ENCODE measurements at places on chromosomes 12 and 14.

GRCh38 chr12:40344312-40344711 lies 119.5 kb downstream of the LRRK2 start:
- no peak for DNase-seq

- no peak for DNase-seq
These were observed 10.6 kb downstream of the BBS10 start for GRCh38 chr12:76337583-76337982.

DNA sequence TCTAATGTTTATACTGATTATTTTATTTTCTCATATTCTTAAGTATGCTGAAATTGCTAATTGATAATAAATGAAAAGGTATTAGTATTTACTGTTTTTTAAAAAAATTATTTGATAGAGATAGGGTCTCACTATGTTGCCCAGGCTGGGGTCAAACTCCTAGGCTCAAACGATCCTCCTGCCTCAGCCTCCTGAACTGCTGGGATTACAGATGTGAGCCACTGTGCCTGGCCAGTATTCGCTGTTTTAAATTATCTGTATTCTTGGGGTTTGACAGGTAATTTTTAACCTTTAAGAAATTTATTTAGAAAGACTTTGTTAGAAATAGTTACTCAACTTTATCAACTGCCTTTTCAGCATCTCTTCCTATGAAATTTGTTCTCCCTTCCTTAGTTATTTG lies 32.2 kb downstream of the RAN start:
- DNase-seq = no peak

DNA sequence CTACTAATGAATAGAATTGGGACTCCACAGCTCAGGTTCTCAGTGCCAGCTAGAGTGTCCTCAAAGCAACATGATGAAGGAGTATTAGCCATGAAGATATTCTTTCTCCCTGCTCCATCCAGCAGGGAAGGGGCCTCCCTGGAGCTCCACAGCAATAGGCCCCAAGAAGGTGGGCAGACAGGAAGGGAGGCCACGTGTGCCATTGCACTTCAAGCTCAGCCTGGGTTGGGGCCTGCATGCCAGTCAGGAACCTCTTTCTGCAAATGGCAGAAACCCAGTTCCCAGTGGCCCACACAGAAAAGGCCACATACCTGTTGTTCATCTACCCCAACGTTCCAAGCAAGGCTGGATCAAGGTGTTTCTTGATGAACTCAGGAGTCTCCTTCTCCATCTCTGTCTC lies 357.5 kb upstream of the SFSWAP start:
- DNase-seq = no peak

GRCh38 chr12:97024393-97024792 lies 117.3 kb downstream of the NEDD1 start:
- DNase-seq = no peak

DNA sequence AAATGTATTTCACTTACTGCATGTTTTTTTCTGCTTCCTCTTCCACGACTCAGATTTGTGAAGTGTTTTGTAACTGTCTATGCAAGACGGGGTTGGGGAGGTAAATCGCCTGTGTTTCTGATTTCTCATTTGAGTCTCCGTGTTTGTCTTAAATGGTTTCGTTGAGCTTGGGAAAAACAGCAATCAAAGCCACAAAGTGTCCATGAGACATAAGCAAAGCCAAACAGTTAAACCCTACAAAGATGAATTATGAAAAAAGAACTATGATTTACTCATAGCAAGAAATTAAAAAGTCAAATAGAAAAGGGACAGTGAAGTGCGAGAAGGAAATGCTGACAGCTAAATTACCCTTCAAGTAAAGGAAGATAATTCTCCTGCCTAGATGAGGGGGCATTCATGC lies 164.3 kb upstream of the TMPO start:
- no peak for DNase-seq

GRCh38 chr14:101236496-101237251 lies 324.6 kb upstream of the DIO3 start:
- no peak for DNase-seq

- DNase-seq = no peak
These were observed 525 bp downstream of the ATP5F1B start for GRCh38 chr12:56645201-56645716.

DNA sequence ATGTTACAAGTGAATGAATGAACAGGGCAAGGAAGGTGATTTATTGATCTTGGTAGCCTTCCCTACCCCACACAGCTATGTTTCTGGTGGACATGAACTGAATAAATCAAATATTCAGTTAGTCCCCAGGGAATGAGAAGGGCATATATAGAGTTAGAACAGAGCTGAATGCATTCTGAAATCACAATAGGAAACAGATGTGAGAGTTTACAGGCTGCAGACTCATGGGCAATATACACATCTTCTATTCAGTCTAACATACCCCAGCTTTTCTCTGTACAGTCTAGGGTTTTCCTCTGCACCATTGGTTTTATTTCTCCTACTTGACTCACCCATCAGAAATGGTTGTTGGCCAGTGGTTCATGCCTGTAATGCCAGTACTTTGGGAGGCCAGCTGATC lies 7.3 kb upstream of the STX2 start:
- DNase-seq = no peak

DNA sequence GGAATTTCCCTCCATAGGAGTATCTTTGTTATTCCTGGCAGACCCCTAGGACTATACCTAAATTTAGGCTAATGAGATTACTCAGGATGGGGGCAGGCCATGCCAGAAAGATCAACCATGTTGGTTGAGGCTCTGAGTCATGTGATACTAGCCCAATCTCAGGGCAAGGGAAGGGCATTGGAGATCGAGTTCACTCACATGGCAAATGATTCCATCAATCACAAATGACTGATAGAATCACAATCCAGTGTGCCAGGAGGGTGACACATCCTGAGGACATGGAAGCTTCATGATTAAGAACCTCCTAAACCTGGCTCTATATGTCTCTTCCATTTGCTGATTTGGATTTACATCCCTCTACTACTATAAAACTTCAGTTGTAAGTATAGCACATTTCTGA lies 182.3 kb downstream of the NTF3 start:
- DNase-seq = no peak

GRCh38 chr12:3097186-3097804 lies 20.1 kb downstream of the TSPAN9 start:
- DNase-seq = no peak

DNA sequence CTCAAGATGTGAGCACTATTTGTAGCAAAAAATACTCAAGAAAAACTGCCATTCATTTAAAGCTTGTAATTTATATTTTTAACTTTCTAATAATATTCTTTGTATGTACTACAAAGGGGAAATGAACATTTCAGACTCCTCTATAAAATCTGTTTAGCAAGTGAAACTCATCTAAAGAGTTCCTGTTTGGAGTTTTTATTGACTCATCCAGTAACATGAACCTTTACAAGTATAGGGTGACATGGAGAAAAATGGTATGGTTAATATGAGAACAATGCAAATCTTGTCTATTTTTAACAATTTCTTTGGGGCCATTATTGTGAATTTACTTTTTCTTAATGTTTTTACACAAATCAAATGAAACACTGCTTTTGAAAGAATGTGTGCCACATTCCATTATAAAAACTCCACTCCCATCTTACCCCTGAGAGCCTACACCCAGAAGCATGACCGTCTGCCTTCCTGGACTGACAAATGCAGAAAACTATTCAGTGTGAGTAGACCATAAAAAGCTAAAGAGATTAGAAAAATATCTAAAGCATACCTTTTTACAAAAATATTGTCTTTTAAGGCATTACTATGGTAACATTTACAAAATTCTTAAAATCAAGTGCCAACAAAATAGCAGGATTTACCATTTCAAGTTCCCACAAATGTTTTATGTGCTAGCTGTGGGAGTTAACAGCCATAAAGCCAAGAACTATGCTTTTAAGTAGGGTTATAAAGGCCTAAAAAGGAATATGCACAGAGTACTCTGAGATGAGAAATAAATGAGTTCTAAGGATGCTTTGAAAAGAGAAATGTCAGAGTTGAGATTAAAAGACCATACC lies 144.0 kb downstream of the ADAMTS20 start:
- DNase-seq = no peak

DNA sequence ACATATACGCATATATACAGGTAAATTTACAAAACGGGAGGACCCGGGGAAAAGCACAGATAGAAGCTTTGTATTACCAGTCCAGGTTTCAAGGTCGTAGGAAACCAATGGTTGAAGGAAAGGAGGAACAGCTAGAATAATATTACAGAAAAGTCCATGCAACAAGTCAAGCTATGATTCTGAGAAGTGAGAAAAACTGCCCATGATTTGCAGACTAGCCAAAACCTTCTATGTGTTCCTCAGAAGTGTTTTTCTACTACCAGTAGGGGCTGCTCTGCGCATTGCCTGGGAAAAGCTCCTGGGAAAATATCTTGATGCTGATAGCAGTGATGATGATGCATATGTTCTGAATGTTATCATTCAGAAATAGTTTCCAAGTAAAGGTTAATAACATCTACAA lies 2.2 kb downstream of the PDZRN4 start:
- DNase-seq = no peak

- no peak for DNase-seq
These were observed 465.2 kb downstream of the PCNX1 start for GRCh38 chr14:71372411-71372838.

- DNase-seq = no peak
These were observed 64.5 kb upstream of the STK38L start for GRCh38 chr12:27179400-27180214.

GRCh38 chr12:70484464-70484863 lies 118.4 kb downstream of the KCNMB4 start:
- DNase-seq = no peak

DNA sequence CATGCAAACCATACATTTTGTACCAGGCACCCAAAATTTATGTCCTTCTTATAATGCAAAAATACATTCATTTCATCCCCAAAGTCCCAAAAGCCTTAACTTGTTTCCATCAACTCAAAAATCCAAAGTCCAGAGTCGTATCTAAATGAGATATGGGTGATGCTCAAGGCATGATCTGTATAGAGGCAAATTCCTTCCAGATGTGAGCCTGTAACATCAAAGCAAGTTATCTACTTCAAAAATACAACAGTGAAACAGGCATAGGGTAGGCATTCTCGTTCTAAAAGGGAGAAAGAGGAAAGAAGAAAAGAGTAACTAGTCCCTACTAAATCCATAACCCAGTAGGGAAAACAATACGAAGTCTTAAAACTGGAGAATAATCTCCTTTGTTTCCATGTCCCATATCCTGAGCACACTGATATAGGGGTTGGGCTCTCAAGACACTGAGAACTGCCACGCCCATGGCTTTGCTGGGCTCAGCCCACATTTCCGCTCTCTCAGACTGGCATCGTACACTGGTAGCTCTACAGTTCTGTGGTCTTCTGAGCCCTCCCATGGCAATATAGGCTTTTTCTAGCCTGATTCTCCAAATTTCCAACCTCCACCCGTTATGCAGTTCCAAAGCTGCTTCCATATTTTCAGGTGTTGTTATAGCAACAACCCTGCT lies 232.8 kb downstream of the TMTC2 start:
- DNase-seq = no peak

DNA sequence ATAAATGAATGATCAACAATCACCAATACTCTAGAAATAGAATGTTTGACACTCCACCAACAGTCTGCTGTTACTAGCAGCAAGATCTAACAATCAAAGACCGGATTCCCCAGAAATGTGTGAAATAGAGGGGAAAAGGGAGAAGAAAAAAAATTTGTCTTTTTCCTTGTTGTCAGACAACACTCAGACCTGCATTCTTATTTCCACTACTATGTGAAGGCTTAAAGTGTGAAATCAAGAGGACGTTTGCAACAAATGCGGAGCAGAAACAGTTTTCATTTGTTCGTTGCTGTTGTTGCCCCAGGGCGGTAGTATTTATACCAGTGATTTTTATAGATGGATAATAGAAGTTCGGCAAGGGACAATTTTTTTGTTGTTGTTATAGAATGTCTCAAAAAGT lies 9.2 kb downstream of the NKX2-1 start:
- no peak for DNase-seq

DNA sequence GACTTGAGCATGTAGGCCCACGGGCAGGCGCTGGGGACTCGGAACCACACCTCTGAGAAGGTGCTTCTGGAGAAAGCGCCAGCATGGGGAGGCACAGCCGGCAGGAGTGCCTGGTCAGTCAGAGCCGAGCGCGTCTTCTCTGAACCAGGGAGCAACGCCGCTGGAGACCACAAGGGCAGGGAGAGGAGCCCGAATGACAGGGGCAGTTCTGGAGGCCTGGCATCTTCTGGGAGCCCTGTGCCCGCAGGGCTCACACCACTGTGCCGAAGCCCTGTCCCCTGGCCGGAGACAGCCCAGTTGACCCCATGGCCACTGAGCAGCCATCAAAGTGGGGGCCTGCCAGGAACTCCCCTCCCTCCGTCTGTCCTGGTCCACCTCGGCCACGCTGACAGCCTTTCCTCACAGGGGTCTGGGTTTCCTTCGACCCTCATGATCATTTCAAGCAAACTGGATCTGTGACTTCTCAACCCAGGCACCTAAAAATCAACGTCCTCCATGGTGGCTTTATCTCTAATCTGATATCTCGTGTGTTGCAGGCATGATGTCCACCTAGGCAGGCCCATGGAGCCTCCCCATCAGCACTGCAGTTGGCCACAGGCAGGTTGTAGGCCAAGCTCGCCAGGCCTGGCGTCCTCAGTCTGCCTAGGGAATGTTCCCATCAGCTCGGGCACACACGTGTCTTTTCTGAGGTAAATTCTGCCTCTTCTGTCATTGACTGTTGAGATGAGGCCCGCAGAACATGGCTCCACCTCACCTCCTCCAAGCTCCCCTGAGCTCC lies 299.3 kb upstream of the RTL1 start:
- no peak for DNase-seq

- no peak for DNase-seq
These were observed 154.2 kb upstream of the MYL2 start for GRCh38 chr12:111074559-111074958.

DNA sequence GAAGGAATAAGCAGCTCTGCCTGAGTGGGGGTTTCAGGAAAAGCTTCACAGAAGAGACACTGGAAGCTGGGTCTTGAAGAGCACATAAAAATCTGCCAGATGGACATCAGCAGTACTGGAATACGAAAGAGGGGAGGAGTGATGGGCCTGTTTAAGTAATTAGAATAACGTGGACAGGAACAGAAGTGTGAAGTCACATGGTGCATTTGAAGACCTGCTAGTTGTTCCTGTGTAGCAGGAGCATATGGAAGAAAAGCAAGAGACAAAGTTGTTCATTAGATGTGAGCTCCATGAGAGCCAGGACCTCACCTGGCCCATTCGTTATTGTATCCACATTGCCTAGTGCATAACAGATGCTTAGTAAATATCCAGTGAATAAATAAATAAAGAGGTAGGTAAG lies 69.3 kb upstream of the VSX2 start:
- DNase-seq = no peak

DNA sequence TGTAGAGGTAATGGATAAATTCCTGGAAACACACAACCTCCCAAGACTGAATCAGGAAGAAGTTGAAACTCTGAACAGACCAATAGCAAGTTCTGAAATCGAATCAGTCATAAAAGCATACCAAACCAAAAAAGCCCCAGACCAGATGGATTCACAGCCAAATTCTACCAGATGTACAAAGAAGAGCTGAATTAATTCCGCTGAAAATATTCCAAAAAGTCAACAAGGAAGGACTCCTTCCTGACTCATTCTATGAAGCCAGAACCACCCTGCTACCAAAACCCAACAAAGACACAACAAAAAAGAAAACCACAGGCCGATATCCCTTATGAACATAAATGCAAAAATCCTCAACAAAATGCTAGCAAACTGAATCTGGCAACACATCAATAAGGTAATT lies 81.5 kb downstream of the SLC38A4 start:
- no peak for DNase-seq

Measured in central memory CD8-positive, alpha-beta T cell (primary cell).